ENCODE measurements at places on chromosomes 1 and 21. TPM values are rescaled to one million over a fixed set of nuclear protein-coding genes. Genes with fewer than 3 reads are reported as not detected.

OR2T29 gene
- total RNA-seq, result not detected

ACOT11 gene
- 6.3 TPM for total RNA-seq

OPTC gene
- total RNA-seq, result 0.27 TPM

DYNLT5 gene
- total RNA-seq, result 6.6 TPM

TMCO2 gene
- not detected for total RNA-seq

DNA sequence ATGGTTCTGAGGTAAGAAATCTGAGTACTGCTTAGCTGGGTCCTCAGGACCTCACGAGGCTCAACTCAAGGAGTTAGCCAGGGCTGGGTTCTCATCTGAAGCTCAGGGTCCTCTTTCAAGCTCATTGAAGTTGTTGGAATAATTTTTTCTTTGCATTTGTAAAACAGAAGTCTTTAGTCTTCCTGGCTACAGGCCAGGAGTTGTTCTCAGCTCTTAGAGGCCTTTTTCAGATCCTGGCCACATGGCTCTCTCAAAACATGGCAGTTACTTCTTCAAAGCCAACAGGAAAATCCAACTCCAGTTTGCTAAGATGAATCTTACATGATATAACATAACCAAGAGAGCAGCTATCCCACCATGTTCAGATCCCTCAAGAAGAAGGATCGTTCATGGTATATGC is 92.3 kb upstream of the CHODL start:
- no peak for DNase-seq

GRCh38 chr1:5976726-5977493 is 15.3 kb downstream of the NPHP4 start:
- DNase-seq, result no peak

DNA sequence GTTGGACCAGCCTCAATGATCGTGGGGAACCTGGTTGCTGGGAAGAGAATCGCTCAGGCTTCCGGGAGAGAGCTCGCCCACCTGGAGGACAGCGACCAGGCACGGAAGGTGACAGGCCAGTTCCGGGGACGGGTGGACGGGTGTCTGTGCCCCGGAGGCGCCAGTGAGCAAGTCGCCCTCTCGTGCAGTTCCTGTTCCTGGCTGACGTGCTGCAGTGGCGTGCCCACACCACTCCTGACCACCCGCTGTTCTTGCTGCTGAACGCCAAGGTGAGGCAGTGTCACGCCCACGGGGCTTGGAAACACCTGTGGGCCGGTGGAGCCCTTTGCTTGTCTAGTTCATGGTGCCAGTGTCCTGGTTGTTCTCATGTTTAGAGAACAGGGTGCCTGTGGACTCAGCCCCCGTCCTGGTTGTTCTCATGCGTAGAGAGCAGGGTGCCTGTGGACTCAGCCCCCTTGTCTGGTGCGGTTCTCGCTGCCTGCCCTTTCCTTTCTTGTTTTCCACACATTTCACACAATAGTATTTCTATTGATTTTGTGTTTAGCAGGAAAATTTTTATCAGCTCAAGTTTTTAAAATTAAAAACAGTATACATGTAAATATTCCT is 53.1 kb downstream of the S100B start:
- peak; percentile 62 for DNase-seq

DNA sequence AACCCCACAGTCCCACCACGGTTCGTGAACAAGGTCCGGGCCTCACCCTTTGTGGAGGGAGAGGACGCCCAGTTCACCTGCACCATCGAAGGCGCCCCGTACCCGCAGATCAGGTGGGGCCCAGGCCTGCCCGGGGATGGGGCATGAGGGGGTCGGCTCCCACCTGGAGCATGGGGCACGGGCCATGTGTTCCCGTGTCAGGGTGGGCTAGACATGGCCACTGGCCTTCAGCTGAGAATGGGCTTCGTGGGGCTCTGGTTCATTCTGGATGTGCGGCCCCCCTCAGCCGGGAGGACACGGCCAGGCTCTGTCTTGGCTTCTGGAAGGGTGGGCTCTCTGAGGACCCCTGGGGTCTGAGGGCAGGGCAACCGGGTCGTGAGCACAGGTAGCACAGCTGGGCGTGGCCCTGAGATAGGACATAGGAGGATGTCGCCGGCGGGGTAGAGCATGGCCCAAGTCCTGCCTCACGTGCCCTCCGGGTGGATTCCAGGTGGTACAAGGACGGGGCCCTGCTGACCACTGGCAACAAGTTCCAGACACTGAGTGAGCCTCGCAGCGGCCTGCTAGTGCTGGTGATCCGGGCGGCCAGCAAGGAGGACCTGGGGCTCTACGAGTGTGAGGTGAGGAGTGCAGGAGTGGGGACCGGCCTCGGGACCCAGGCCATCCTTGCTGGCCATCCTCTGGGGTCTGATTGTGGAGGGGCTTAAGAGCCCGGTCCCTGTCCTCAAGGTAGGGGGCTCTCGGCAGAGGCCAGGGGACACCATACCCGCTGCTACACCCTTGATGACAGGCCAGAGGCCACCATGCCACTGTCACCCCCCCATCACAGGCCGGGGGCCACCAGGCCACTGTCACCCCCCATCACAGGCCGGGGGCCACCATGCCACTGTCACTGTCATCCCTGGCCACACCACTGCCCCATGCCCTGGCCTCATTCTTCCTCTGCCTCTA is 55.5 kb downstream of the TRIM11 start:
- no peak for DNase-seq

GRCh38 chr1:35441926-35442579 is 115.2 kb downstream of the KIAA0319L start:
- peak; percentile 37 for DNase-seq

Measured in endodermal cell (in vitro differentiated cells).